ENCODE measurements at places on chromosomes 4 and X. TPM values are rescaled to one million over a fixed set of nuclear protein-coding genes. Genes with fewer than 3 reads are reported as not detected.

Gene SATL1
- total RNA-seq = 0.98 TPM

Gene ITM2A
- total RNA-seq = 70.3 TPM

Gene PDGFC
- 23.4 TPM for total RNA-seq

Gene UCP1
- 0.25 TPM for total RNA-seq

Gene PHOX2B
- total RNA-seq = not detected

Gene SLIT2
- 15.7 TPM for total RNA-seq

Gene SHISA3
- not detected for total RNA-seq

Gene ATP5ME
- total RNA-seq = 87.8 TPM

Gene TCEAL7
- total RNA-seq = 88.5 TPM

Gene STOX2
- 34.7 TPM for total RNA-seq

Gene CSN2
- not detected for total RNA-seq

Gene VCX3A
- total RNA-seq = not detected

Gene NEUROG2
- total RNA-seq = 25.1 TPM

Gene GPR173
- 26.1 TPM for total RNA-seq

Gene HPGD
- total RNA-seq = 3.0 TPM

Gene BTC
- 0.25 TPM for total RNA-seq

Gene PAK3
- total RNA-seq = 85.8 TPM

Gene ASB12
- total RNA-seq = 0.25 TPM

Gene NALF2
- total RNA-seq = 2.2 TPM

Gene PRMT9
- total RNA-seq = 9.3 TPM

Gene MAGED4B
- 103 TPM for total RNA-seq

Gene MAGEA12
- total RNA-seq = not detected

Gene TACR3
- 3.2 TPM for total RNA-seq

Gene XAGE2
- not detected for total RNA-seq

Gene FRMPD4
- total RNA-seq = 32.2 TPM

Gene CLDN22
- total RNA-seq = not detected

Gene TEC
- total RNA-seq = 2.0 TPM

Gene HSD17B13
- total RNA-seq = under 0.01 TPM

Gene GYPA
- total RNA-seq = 1.7 TPM

Gene POU3F4
- 11.1 TPM for total RNA-seq

Gene TMPRSS11A
- total RNA-seq = not detected

Gene ETNPPL
- total RNA-seq = 0.98 TPM

Gene ABCE1
- total RNA-seq = 105 TPM

Gene PAGE5
- not detected for total RNA-seq

Gene KDR
- 16.5 TPM for total RNA-seq

Gene PNPLA4
- 4.4 TPM for total RNA-seq

Gene GAGE12E
- total RNA-seq = not detected

Gene PLK4
- total RNA-seq = 9.3 TPM

Gene TMEM35A
- 74.0 TPM for total RNA-seq

Gene CFI
- 4.7 TPM for total RNA-seq

Gene DGAT2L6
- total RNA-seq = not detected

Gene PIR
- total RNA-seq = 2.0 TPM

Gene TMEM31
- not detected for total RNA-seq

Gene GPR78
- under 0.01 TPM for total RNA-seq

Gene CNKSR2
- 138 TPM for total RNA-seq

Gene SUPT20HL2
- total RNA-seq = not detected

Gene SERTM2
- under 0.01 TPM for total RNA-seq

Gene MAGEE2
- total RNA-seq = 3.2 TPM

Gene ALAS2
- 9.8 TPM for total RNA-seq

Gene MAGEA10
- total RNA-seq = not detected

Gene GAGE12J
- not detected for total RNA-seq

Gene HAUS3
- total RNA-seq = 27.0 TPM

Gene ETDA
- not detected for total RNA-seq

Data from temporal lobe (tissue), 4 donors.